DMS79 treated with DMSO at 0.1 percent for 48 hours (cell line): ENCODE measurements at places on chromosomes 7 and 10.

DNA sequence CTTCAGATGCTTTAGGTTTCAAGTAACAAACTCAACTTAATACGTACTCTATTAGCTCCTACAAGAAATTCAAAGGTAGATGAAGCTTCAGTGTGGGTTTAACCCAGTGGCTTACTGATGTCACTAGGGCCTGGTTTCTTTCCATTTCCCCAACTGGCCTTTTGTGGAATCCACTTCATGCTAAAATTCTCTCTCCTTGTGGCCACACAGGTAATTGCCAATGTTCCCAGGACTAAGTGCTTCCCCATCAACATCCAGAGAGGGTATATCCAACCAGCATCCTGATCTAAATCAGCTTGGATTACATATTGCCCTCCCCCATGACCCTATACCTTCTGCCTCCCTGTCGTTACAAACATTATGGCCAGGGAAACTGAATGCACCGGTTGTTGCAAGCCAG, 10.7 kb downstream of the FBXL13 start:
- no peak for DNase-seq

GRCh38 chr7:71988201-71988600, 423.9 kb downstream of the CALN1 start:
- DNase-seq = no peak

- DNase-seq = no peak
Observed at GRCh38 chr7:31864646-31865045, 177.6 kb downstream of the PPP1R17 start.

DNA sequence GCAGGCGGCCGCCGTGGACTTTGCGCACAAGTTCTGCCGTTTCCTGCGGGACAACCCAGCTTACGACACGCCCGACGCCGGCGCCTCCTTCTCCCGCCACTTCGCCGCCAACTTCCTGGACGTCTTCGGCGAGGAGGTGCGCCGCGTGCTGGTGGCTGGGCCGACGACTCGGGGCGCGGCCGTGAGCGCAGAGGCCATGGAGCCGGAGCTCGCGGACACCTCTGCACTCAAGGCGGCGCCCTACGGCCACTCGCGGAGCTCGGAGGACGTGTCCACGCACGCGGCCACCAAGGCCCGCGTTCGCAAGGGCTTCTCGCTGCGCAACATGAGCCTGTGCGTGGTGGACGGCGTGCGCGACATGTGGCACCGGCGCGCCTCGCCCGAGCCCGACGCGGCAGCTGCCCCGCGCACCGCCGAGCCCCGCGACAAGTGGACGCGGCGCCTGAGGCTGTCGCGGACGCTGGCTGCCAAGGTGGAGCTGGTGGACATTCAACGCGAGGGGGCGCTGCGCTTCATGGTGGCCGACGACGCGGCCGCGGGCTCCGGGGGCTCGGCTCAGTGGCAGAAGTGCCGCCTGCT, 14.1 kb downstream of the SH2B2 start:
- DNase-seq = no peak

- no peak for DNase-seq
Observed at GRCh38 chr10:14146025-14146424, 184.7 kb downstream of the FRMD4A start.

DNA sequence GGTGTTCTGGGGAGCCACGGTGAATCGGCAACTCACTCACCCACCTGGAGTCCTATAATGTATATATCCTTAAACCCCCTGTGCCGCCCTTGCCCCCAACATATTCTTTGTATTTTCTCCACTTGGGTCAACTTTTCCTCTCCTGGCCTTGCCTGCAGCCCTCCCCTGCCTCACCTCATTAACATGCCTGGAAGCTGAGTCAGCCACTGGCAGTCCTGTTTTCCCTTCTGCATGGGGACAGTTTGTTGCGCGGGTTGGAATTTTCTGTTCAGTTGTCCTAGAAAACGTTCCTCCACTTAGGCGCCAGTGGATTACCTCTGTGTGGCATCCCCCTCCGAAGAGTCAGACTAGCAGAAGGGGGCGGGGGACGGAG, 97.4 kb downstream of the C10orf105 start:
- DNase-seq = no peak

DNA sequence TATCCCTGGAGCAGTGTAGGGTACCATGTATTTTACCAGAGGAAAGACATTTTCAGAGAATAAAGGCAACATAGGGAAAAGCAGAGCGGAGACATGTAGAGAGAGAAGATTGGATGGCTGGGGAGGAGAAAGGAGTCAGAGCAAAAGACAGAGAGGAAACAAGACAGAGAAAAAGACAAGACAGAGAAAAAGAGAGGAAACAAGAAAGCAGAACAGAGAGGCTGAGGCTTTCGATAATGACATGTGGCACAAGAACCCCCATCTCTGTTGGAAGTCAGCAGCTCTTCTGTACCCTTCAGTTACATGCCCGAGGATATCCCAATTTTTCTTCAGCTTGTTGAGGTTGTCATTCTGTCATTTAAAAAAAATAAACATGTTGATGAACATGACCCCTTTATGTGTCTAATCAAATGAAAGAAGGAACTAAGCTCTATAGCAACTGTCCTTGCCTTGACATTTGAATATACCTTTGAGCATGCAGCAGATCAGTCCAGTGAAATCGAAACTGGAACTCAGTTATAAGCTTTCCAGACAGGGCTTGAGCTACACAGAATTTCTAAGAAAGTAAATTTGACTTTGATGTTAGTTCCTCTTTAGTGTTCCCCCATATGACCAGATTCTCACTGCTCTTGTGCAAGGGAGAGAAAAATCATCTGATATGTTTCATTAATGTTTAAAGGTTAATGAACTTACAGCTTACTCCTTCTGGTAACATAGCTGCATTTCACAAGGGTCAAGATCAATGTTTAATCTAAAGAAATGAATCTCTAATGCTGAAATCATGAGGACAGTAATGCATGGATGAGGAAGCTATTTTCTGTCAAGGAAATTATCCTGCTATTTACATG, 75.1 kb upstream of the SP4 start:
- DNase-seq = no peak

DNA sequence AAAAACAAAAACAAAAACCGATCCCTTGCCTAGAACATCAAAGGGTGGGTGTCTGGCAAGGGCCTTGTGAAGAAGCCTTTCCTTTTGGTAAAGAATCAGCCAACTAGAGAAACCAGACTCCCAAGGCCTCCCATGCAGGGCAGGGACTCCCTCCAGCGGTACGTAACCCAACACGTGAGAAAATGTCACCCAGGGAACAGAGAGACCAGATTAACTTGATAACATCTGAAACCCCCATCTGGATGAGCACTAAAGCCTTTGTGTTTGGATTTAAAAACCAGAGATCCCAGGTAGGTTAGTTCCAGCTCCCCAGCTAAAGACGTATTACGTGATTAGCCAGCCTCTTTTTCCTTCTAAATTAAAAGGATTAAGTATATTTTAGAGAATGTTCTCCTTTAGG, 3.0 kb upstream of the HABP2 start:
- no peak for DNase-seq

DNA sequence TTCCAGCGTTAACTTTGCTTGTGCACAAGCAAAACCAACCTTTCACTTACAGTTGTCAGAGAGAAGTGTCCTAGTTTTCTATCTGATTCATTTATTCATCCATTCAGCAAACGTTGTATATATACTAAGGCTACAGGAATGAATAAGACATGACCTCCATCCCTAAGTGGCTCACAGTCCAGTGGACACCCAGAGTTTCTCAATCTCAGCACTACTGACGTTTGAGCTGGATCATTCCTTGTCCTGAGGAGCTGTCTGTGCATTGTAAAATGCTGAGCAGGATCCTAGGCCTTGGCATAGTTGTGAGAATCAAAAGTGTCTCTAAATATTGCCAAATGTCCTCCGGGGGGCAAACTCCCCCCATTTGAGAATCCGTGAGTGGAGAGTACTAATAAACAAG, 166.7 kb upstream of the PRKCQ start:
- DNase-seq = no peak

DNA sequence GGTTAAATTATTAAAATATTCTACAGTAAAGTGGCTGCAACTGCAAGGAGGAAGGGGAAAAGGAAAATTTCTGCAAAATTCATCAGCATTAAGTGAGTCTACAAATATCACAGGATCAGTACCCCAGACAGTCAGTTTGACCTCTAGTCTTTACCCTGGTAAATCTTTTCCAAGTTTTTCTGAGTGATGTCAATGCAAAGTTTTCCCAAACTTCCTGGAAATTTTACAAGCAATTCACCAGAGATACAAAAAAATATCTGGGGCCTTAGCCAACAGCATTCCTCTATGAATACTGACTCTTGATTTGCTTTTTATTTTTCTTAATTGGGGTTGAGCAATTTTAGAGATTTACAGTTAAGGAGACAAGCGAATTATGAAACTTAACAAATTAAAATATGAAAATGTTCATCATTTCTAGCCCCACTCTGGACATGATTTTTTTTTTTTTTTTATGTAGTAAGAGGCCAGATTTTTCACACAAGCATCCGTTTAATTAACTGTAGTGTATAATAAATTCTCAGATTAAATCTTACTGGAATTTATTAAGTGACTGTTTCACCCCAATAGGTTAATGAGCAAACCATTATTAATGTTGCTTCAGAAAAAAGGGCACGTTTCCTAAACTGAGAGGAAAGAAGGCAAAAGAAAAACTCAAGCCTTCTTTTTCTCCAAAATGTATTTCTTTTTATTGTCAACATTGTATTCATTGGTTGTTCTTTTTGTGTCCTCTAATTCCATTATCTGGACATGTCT, 539.5 kb upstream of the FZD8 start:
- DNase-seq = no peak

- no peak for DNase-seq
Observed at GRCh38 chr10:49235392-49235791, 47.2 kb upstream of the TMEM273 start.

GRCh38 chr10:126455766-126456405, 67.6 kb upstream of the ADAM12 start:
- DNase-seq = no peak

GRCh38 chr10:21349912-21350286, 175.6 kb downstream of the SKIDA1 start:
- DNase-seq = no peak

- DNase-seq = no peak
Observed at GRCh38 chr7:128419257-128419656, 9.5 kb upstream of the IMPDH1 start.

DNA sequence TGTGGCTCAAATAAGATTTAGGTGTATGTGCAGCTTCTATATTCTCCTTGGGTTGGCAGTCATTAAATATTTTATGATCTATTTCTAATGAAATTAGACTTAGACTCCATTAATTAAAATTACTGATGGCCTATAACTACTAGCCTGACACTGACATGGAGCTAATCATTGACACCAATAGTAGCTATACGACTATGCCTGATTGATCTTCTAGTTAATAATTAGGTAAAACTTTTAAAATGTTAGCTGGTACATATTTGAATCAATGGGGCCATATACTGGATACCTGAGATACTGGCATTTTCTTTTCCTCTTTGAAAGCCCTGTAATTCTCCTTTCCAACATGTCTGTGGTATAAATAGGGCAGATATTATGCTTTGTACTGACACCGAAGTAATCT, 14.4 kb downstream of the WEE2 start:
- DNase-seq = no peak

DNA sequence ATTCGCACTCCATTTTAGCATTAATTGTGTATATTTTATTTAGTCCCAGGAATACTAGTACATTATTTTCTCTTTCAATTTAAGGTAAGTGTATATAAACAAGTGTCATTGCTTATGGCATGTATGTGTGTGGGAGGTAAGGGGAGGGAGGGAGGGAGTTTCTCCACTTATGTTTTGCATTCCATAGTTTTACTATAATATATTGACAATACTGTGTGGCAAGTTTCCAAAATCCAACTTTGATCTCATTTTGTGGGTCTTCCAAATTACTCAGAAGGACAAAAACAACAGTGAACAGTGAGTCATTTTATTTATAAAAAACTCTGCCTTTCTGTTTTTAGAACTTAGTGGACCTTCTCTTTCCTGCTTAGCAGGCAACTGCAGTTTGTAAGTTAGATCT, 102.3 kb upstream of the SEMA3E start:
- DNase-seq = no peak

- peak; percentile 25 for DNase-seq
Observed at GRCh38 chr10:103685880-103686669, 169.3 kb downstream of the SH3PXD2A start.

DNA sequence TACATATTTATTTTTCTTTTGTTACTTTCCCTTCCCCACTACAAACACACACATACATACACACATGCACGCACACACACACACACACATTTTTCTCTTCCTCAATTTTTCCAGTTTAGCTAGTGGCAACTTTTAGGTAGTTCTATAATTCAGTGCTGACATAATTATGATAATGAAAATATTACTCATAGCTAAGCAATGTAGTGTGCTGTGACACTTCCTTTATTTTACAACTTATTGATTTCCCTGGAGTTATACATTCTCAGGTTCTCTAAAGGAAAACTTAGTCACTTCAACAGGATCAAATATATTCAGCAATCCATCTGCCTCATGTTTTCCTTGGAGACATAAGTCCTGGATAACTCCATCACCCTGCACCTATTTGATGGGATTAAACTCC, 151.6 kb downstream of the CACNA2D1 start:
- DNase-seq = no peak

- peak; percentile 28 for DNase-seq
Observed at GRCh38 chr7:155670521-155670920, 26.1 kb downstream of the RBM33 start.

- DNase-seq = no peak
Observed at GRCh38 chr10:22479419-22479818, 134.1 kb downstream of the SPAG6 start.

DNA sequence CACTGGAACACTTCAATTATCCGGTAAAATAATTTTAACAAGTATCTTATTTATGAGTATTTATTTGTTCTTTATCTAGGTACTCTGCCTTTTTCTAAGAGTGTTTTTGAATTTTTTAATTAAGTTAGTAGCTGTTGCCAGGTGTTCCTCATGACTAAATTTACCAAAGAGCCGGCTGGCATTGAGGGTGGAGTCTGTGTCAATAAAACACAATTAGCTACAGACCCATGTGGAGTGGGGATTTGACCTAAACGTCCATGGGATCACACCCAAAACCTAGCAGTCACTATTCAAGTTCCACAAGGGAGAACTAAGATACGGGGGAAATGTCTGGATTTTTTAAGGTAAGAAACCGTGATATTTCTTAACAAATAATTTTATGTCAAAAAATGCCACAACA, 9.8 kb downstream of the SLC16A12 start:
- DNase-seq = no peak

- no peak for DNase-seq
Observed at GRCh38 chr7:37320848-37321468, 127.7 kb downstream of the ELMO1 start.

- no peak for DNase-seq
Observed at GRCh38 chr10:8048281-8049008, 6.0 kb upstream of the GATA3 start.

DNA sequence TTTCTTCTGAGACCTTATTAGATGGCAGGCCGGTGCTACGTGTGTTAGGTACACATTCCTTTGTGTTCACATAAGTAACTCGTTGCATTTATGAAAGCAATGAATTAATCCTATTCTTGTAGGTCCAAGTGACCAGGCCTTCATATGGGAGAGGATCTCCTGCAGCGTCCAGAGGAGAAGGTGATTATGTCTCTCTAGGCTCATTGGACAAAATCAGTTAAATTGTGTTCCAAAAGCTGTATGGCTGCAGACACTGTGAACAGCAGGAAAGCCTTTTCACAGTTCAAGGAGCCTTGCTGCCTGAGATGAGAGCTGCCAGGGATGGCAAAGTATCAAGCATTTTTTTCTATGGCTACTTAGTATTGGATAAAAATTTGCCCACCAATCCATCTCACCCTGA, 433.1 kb upstream of the FZD8 start:
- DNase-seq = no peak

GRCh38 chr7:92655346-92655884, 65.2 kb upstream of the FAM133B start:
- no peak for DNase-seq
